ENCODE measurements at places on chromosomes 12 and 14.

- peak; percentile 32 for DNase-seq
Observed at GRCh38 chr12:22625762-22626294, 857 bp downstream of the ETNK1 start.

- no peak for DNase-seq
Observed at GRCh38 chr14:101838476-101838875, 77.0 kb downstream of the PPP2R5C start.

DNA sequence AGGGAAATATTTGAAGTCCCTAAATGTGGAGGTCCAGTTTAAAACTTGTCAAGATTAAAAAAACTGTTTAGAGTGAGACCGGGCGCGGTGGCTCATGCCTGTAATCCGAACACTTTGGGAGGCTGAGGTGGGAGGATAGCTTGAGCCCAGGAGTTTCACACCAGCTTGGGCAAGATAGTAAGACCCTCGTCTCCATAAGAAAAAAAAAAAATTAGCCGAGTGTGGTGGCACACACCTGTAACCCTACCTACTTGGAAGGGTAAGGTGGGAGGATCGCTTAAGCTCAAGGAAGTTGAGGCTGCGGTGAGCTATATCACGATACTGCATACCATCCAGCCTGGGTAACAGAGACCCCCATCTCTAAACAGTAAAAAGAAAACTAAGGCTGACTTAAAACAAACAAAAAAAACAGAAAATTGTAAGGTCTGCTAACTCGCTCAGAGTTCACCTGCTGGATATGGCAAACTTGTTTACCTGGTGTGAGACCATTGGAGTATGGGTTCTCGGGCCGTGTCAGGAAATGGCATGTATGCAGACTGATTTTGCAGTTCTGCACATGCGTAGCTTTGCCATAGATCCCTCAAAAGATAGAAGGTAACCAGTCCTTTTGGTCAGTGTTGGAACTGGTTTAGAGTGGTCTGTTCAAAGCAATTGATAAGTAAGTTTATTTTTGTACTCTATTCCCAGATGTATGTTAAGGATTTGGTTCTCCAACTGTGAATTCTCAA lies 2.1 kb downstream of the RNF10 start:
- peak; percentile 42 for DNase-seq

DNA sequence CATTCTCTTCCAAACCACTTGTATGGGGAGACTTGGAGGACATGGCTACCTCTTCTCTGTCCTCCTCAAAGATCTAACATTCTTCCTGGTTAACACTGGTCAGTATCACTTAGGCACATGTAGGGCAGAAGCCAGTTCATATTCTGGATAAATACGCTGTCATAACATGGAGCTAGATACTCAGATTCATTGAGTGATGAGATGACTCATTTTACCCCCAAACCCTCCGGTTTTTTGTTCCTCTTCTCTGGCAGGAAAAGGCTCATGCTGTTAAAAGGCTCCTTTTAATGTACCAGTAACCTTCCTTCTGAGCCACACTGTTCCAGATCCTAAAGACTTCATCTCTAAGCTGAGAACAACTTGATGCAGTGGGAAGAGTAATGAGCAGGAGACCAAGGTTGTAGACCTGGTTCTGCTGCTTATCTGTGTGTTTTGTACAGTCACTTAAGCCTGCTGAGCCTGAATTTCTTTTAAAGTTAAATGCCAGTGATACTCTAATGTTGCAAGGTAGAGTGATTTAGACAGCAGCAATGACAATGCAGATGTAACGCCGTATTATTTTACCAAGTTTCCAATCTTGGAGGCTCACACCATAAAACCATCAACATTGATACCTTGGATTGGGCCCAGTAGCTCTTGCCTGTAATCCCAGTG lies 57.3 kb upstream of the ELK3 start:
- no peak for DNase-seq

DNA sequence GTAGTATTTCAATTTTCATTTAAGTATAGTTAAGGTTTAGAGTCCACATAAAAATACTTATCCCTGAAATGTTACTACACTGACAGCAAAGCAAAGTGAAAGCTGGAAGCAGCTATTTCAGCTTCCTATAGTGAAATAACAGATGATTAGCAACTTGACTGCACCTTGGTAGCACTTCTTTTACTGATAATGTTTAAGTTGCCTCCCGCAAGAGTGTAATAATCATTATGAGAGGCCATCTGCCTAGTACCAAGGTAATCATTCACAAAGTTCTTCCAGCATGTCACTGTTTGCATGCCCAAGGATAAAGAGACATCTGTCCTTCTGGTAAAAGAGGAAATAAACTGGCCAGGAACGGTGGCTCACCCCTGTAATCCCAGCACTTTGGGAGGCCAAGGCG lies 69.8 kb downstream of the LIN7A start:
- DNase-seq = no peak

GRCh38 chr12:49962861-49963765 lies 1.4 kb downstream of the AQP5 start:
- no peak for DNase-seq

DNA sequence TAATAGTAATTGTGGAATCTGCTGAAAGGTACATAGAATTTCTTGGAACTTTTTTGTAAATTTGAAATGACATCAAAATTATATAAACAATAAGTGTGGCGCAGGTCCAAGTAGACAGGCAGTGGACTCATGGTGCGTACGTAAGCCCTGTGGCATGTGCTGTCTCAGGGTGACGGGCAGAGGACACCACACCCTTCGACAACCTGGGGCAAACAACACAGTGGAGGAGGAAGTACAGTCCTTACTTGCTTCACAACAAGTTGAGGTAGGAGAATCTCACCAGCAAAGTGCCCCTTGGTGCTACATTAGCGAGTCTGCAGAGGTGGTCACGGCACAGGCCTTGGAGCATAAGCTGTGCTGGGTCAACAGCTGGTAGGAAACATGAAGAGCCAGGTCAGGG lies 180.9 kb downstream of the AEBP2 start:
- no peak for DNase-seq

GRCh38 chr14:68627050-68627867 lies 165.6 kb downstream of the ZFP36L1 start:
- no peak for DNase-seq

GRCh38 chr14:105882626-105883025 lies 356.2 kb downstream of the TMEM121 start:
- no peak for DNase-seq

- DNase-seq = no peak
Observed at GRCh38 chr14:23694949-23695663, 58.9 kb downstream of the DHRS2 start.
